ENCODE measurements at places on chromosomes 5 and 9.

DNA sequence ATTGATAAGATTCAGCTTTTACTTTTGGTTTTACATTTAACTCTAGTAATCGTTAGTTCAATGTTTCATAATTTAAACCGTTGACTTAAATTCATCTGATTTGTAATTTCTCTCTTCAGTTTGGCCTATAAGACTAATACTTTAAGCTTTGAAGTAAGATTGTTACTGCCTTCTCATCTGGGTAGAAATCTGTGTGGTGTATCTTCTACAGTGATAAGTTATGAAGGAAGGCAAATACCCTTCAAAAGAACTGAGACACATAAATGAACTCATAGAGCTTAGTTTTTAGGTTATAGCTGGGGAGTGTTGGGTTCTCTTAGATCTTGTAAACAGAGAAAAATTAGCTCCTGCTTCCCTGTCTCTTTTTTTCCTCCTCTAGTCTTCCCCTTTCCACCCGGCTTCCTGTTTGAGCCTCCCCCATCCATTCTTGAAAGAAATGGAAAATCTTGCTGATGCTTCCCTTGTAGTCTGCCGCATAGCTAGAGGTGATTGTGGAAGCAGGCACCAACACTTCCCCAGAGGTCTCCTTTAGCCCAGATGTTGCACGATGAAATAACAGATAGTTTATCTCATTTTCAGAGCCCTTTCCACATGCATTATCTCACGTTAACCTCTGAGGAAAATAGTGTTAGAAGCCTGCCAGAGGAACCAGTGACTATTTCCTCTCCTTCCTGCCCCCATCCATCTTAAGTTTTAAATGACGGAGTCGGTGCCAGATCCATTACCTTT, 2.0 kb upstream of the F2RL2 start:
- DNase-seq: no peak

- DNase-seq: no peak
Observed at GRCh38 chr9:121071370-121071755, 3.4 kb upstream of the CNTRL start.

- DNase-seq: no peak
Observed at GRCh38 chr5:103909391-103909790, 346.8 kb upstream of the NUDT12 start.

DNA sequence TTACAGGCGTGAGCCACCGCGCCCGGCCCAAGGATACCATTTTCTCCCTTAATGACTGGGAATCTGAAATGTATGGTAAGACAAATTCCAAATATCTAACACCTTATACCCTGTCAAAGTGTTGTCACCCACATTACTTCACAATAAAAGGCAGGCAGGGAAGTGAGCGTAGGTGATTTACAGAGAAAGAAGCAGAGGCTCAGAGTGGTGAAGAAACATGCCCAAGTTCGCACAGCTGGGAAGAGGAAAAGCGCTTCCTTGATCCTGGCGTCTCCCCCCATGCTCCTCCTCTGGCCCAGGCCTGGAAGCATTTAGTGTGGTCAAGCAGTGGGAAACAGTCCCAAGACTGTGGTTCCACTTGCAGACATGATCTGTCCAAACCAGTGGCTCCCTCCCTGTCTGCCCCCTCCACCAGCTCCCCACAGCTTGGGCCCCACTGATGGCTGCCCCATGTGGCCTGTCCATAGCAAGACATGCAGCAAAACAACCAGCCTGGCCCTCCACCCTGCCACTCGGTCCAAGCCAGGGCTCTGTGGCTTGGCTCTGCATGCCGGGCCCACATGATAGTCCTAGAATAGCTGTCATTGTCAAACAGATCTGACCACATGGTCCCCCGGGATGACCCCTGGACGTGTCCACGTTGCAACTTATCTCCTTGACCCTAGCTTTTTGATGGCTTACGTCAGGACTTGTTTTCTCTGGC, 107.2 kb downstream of the TTLL11 start:
- no peak for DNase-seq

- DNase-seq: no peak
Observed at GRCh38 chr5:172664018-172664417, 23.0 kb downstream of the NEURL1B start.

DNA sequence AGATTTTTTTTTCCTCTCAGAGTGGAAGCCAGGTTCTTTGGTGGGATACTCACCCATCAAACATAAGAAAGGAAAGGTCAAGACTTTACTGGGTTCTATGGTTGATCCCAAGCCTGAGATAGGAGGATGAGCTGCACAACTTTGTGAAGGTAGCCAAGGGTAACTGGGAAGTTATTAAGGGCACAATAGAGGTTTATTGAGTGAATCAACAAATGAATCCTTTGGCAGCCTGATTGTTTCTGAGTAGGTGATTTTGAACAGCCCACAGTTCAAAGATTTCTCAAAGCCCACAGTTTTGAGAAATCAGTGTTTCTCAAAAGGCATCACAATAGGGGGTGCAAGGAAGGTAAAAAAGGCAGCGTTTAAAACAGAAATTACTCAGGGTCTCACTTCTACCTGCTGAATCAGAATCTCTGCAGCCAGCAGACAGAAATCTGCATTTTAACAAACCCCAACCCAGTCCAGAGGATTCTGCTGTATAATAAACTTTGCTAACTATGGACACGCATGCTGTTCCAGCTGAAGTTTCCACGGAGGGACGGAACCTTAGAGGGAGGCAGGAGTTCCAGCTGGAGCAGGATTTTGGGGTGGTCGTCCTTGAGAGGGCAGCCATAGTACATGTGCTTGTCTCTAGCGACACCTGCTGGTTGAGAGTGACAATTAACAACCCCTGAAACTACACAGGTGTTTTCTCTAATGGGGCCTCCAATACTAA, 32.7 kb upstream of the FSD1L start:
- DNase-seq: peak; percentile 42

DNA sequence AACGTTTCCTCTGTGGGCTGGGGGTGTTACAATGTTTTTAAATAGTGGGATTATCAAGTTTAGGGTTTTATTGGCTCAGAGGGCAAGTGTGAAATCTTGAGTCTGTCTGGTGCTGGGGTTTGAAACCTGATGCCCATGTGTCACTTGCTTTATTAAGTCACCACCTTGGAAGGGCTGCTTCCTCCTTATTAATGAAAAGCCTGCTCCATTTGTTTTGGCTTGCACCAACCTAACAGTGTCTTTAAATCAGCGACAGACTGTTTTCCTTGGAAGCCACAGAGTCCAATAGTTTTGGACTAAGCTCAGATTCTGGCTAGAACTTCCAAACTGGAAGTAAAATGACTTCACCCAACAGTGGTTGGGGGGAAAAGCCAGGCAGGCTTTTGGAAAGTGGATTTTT, 10.7 kb upstream of the PALM2AKAP2 start:
- no peak for DNase-seq

GRCh38 chr5:84715686-84716085, 331.0 kb upstream of the EDIL3 start:
- DNase-seq: no peak

DNA sequence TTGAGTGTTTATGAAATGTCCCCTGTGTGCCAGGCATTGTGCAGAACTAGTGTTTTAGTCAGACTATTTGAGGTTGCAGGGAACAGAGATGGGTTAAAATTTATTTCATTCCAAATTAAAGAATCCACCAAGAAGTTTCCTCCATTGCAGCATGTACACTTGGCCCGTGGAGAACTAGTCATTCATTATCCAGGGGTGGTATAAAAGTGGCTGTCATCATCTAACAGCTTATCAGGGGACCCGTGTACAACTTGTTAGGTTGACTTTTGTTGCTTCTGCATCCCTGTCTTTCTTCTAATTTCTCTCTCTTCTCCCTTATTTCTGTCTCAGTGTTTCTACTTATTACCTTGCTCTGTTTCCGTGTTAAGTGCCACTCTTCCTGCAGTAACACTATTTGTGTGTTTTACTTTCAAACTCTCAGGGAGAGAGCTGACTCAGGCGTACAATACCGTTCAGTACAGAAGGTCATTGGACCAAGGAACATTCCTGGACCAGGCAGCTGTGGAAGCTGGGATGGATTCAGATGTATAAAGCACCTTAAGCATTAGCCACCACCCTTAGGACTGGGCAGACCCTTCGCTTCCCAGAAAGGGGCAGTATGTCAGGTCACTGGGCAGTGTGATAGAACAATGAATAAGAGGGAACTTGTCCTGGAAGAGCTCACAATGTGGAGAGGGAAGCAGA, 36.1 kb downstream of the MAP3K1 start:
- DNase-seq: no peak

GRCh38 chr9:112384690-112385089, 4.8 kb downstream of the HSDL2 start:
- no peak for DNase-seq

DNA sequence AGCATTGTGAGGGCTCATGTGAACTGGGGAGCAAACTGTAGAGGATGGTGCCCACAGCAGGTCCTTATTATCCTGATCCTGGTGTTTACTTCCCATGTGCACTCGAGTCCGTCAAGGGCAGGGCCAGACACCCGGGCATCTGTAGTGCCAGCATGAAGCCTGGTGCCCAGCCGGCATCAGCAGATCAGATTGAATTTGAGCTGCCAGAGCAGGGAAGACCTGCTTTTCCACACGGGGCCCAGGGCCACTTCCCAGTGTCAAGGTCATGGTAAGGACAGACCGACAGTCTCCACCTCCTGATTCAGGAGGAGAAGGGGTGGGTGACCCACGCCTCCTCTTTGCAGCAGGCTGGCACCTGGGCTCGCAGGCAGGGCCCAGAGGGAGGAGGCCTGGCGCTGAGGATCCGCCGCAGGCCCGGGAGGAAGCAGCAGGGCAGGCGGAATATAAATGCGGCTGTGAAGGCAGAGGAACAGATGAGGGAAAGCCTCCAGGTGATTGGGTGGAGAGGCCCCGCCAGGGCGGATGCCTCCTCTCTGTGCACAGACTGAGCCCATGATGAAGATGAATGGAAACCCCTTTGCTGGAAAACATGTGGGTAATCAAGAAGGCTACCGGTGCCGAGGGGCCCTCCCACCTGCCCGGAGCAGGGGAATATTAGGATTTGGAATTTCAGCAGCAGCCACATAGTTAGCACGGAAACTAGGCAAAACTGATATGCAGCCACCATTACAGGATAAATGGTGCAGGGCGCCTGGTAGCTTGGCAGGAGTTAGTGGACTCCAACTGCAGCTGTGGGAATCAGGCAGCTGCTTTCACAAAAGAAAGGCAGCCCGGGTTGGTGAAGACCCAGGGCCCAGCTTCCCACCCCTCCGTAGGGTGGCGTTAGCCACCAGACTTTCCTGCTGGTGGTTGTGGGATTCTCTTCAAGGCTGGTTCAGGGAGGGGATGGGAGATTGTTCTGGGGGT, 114.9 kb downstream of the GAPVD1 start:
- DNase-seq: no peak

Measured in natural killer cell (primary cell).